ENCODE measurements at places on chromosomes 1 and 21.

- DNase-seq, result no peak
Observed at GRCh38 chr1:6700853-6701436, 671 bp downstream of the DNAJC11 start.

- no peak for DNase-seq
Observed at GRCh38 chr1:235078480-235079381, 49.9 kb downstream of the TOMM20 start.

DNA sequence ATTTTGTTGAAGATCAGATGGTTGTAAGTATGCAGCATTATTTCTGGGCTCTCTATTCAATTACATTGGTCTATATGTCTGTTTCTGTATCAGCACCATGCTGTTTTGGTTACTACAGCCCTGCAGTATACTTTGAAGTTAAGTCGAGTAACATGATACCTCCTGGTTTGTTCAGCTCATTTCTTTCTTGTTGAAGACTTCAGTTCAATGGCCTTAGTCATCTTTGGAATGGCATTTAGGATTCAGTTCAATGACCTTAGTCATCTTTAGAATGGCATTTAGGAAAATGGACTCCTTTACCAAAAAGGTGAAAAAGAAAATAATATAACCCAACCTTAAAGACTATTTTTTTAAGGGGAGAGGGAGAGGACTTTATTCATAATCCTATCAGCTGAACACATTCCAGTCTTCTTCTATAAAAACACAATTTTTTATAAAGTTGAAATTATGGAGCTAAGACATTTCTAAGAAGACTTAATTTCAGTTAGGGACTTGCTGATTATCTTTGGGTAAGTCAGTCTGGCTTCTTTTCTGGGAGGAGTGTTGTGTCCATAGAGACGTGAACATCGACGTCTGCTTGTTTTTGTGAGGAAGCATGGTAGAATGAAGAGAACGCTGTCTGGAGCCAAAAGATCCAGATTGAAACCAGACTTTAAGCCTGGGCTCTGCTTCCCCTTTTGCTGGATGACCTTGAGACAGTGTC, 48.3 kb downstream of the DDR2 start:
- no peak for DNase-seq

DNA sequence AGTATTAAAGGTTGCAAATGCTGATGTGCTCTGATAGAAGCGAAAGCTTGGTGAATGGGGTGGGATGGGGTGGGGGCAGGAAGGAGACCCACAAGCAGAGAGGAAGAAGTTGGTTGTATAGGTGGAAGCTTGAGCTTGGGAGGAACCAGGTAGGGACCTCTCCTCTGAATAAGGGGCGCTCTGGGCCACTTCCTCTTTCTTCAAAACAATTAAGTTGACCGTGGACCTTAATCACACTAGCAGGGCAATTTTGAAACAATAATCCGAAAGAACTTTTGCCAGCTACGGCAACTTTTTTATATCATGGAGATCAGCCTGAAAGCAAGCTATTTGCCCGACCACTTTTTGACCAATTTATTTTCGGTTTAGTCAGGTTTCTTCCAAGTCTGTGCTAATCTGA, 1.9 kb upstream of the DYRK1A start:
- no peak for DNase-seq

GRCh38 chr1:108972951-108973350, 9.7 kb upstream of the CLCC1 start:
- DNase-seq, result no peak

- DNase-seq, result no peak
Observed at GRCh38 chr1:57517587-57518374, 93.9 kb upstream of the DAB1 start.

- no peak for DNase-seq
Observed at GRCh38 chr21:45196620-45197019, 91.1 kb downstream of the POFUT2 start.

DNA sequence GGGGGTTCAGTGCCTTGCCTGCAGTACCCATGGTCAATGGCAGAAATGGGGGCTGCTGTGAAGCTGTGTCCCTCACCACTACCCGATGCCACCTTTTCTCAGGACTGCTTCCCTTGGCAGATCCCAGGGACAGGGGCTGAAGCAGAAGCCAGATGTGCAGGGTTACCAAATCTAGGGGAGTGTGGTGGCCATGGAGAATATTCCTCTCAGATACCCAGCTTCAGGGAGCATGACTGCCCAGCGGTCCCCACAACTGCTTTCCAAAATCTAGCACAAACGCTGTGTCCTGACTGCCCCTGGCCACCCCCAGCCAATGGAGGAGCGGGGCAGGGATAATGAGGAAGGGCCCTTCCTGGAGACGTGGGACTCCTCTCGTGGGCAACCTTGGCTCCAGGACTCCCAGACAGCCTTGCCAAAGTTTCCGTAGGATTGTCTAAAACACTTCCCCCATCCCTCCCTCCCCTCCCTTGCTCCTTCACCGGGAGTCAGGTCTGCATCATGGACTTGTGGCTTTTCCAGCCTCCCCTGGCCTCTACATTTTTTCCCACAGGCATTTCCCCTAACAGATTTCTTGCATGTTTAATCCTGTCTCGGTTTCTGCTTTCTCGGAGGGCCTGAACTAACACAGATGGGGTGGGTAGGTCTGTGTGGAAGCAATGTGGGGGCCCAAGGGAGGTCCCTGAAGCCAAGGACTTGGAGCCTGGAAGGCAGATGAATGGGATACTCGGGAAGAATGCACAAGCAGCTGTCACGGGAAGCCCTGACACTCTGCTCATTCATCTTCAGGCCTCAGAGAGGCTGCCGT, 80.5 kb downstream of the OMA1 start:
- no peak for DNase-seq

GRCh38 chr1:1157426-1157913, 16.2 kb upstream of the TTLL10 start:
- DNase-seq, result peak; percentile 46

DNA sequence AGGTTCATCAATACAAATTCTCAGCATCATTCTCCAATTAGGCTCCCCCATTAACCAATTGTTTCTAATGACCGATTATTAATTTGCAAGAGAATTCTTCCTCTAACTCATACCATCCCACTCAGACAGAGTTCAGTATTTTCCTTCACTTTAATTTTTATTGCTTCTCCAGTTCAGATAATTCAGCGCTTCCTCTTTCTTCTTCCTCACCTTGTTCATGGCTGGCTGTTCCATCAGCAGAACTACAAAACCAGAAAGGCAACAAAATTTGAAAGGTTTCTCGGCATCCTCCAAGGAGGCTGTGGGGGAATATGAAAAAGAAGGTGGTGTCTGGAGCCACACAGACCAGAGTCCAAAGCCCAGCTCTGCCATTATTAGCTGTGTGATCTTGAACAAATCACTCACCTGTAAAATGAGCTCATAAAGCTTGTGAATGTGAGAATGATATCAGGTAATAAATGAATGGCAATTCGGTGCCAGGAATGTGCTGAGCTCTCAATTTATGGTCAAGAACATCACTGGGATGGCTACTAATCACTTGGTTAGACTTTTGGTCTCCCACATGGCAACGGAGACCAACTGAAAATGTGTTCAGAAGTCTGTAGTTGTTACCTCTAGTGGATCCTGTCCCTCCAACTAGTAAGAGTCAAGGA, 11.7 kb upstream of the ZNF436 start:
- DNase-seq, result no peak

DNA sequence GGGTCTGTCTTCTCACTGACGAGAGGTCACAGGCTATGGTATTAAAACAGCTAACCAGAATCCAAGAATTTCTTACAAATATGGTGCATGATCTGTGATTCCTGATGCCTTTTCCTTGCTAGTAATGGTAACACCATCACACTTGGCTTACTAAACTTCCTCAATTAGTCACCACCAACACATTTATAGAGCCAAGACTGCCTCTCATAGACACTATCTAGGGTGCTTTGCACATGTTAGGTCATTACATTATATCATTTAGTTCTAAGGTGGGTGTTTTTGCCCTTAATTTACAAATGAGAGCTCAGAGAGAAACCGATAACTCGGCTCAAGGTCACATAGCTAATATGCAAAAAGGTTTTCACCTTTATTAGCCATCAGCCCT, 8.7 kb downstream of the KIF21B start:
- no peak for DNase-seq

GRCh38 chr1:216356945-216357344, 66.3 kb downstream of the USH2A start:
- no peak for DNase-seq

DNA sequence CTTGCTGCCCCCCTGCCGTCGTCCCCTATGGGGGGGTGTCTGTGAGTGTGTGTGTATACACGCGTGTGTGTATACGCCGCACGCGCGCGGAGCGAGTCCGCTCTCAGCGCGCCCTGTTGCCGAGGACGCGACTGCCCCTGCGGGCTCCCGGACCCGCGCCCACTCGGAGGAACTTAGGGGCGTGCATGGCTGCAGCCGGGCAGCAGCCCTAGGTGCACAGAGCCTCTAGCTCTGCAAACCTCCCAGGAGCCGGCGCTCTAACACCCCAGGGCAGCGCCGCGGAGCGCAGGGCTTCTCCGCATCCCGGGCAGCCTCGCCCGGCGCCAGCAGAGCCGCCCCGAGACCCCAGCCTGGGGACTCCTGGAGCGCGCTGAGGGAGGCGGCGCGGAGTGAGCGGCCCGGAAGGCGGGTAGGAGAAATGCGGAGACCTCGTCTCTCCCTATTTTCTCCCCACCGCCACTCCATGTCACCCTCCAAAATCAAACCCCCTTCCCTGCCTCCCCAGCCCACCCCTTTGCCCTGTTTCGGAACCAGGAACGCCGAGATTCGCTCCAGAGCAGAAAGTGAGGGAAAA, 574 bp downstream of the ITPKB start:
- no peak for DNase-seq

DNA sequence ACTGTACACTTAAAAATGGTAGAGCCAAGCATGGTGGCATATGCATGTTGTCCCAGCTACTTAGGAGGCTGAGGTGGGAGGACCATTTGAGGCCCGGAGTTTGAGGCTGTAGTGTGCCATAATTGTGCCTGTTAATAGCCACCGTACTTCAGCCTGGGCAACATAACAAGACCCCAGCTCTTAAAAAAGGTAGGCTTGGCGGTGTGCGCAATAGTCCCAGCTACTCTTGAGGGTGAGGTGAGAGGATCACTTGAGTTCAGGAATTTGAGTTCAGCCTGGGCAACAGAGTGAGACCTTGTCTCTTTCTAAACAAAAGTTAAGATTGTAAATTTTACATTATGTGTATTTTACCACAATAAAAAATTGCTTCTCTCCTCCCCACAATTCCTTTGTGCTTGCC, 19.7 kb downstream of the FNBP1L start:
- DNase-seq, result no peak

- no peak for DNase-seq
Observed at GRCh38 chr1:99374109-99374508, 109.8 kb downstream of the PLPPR4 start.

DNA sequence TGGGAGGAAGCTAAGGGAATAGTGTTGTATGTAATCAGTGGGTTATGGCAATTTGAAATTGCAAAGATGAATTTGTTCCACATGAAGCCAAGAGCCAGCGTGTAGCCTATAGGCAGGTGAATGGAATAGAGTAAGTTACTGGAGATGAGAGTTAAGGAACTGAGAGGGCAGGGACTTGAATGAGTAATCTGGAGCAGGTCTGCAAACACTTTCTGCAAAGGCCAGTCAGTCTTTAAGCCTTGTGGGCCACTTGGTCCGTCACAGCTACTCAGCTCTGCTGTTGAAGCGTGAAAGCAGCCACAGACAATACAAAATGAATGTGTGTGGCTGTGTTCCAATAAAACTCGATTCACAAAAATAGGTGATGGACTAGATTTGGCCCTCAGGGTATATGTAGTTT, 29.2 kb downstream of the SZT2 start:
- DNase-seq, result no peak

- no peak for DNase-seq
Observed at GRCh38 chr1:85569737-85570404, 10.7 kb upstream of the CCN1 start.

DNA sequence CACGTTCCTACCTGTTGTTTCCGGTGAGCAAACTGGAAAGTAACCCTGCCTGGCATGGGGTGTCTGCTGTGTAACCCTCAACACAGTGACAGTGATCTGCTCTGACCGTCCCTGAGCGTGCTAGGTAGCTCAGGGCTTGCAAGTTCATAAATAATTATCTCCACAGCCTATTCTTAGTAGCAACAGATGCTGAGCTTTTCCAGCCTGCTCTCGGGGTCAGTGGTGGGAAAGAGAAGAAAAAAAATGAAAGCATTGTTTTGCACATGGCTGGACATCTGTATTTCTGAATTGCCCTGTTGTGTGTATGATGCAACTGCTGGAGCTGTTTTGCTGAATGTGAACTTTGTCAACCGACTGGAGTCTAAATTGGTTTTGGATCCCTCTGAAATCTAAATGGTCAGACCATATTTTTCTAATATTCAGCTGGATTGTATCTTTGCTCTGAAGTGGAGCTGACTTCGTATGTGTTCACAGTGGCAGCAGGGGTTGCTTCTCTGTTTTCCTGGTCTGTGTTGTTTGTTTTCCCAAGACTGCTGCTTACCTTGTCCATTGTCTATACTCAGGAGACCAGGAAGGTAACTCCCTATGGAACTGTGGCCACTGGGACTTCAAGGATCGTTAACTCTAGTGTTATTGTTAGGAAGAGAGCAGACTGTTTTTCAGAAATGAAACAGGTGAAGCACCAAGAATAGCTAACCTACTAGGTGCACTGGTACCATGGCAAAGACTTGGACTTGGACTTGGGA, 27.0 kb downstream of the TGFB2 start:
- DNase-seq, result no peak

DNA sequence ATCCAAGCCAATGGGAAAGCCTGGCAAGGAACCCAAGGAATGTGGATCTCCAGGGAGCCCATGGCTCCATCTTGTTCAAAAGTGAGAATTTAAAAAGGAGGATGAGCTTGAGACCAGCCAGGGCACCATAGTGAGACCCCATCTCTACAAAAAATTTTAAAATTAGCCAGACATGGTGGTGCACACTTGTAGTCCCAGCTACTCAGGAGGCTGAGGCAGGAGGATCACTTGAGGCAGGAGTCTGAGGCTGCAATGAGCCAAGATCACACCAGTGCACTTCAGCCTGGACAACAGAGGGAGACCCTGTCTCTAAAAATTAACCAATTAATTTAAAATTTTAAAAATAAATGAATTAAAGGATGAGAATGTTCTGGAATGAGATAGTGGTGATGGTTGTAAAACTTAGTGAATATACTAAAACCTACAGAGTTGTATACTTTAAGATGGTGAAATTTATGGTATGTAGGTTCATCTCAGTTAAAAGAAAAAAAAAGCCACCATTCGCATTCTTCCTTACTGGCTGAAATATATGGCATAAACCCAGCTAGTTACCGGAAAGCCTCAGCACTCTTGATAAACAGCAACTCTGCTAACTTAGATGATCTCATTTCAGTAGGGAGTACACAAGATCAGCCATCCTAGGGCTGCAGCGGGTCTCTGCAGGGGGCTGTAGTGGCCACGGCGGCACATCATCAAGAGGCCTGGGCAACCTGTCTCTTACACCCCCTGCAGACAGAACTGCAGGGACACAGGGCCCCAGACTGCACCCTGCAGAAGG, 48.3 kb upstream of the H6PD start:
- DNase-seq, result no peak

DNA sequence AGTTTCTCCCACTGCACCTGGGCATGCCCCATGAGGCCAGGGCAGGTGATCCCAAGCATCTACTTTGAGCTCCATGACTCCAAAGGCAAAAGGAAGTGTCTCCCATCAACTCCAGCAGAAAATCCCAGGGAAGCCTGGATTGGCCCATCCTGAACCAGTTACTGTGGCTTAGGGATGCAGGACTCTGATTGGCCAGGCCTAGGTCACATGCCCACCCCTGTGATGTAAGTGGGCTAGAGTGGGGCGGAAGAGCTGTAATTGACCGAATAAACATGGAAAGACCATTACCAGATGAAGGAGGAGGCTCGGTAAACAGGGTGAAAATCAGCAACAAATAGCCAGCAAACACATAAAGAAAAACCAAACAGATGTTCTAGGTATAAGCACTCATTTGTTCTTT, 45.2 kb downstream of the MATN1 start:
- no peak for DNase-seq
